ENCODE measurements at places on chromosomes 5 and 9.

- DNase-seq, result no peak
- peaks cover 4% of the 10 kb centered on the region for H3K4me1 ChIP-seq
- no peak overlapping the region for H3K27ac ChIP-seq
- no peak overlapping the region for H3K4me3 ChIP-seq
- H3K36me3 ChIP-seq, result peaks cover 69% of the 10 kb centered on the region
These were observed 13.1 kb downstream of the MIER3 start for GRCh38 chr5:56938858-56939257.

GRCh38 chr5:114360357-114360756 is 1.5 kb upstream of the KCNN2 start:
- H3K36me3 ChIP-seq, result no peaks in the 10 kb centered on the region
- no peak overlapping the region for H3K27ac ChIP-seq
- no peak for DNase-seq
- H3K27me3 ChIP-seq, result peaks cover 47% of the 10 kb centered on the region
- H3K4me3 ChIP-seq, result no peak overlapping the region

DNA sequence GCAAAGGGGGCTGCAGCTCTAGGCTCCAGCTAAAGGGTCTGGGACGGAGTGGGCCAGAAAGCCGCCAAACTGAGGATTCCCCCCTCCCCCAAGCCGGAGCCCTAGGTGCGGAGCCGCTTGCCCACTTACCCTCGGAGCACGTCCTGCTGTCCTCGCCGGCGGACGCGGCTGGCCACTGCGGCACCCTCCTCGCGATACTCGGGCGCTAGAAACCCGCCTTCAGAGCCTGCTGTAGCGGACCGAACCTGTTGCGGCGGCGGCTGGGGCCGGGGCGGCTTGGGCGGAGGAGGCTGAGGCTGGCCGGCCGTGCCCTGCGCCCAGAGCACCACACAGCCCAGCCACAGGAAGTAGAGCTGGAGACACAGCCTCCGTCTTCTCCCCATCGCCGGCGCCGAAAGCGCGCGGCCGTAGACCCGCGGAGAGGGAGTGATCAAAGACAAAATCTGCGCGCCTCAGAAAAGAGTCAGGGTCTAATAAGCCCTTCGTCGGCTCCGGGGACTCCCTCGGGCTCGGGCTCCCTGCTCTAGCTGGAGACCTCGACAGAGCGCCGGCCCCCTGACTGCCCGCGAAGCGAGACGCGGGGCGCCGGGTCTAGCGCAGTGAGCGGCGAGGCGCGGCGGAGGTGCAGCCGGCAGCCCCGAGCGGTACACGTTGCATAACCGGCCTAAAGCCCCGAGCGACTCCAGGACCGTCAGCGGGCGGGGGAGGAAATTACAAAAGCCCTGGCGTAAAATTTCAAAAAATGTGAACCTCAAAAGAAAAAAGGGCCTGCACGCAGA is 635 bp downstream of the FBN2 start:
- H3K27ac ChIP-seq, result peak overlapping the region; percentile 26

DNA sequence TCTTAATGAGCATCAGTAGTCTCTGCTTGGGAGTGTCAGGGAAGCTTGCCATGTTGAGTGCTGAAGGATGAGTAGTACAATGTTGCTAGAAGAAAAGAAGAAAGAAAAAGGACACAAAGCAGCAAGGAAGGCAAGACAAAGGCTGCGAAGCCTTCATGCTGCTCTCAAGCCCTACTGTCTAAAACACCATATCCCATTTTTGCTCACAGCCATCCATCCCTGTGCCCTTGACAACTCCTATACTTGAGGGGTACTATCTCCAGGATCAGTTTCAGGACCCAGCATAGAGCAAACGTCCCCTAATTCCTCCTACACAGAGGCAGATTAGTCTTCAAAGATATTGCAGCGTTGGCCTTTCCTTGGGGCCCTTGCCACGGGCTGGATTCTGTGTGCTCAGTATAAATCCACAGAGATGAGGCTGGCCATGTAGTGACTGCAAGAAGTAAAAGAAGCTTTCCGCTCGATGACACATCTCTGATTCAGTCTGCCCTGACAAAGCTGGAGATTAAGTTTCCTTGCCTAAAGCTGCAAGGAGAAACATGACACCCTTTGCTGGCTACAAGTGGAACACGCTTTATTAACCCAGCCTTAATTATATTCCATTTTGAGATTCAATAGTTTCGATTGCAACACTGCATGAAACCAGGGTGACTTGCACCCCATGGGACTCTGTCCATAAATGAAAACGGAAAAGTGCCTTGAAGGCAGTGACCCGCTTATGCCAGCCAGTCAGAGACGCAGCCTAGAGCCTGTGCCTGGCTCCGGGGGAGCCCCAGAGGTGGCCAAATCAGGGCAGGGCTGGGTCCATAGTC is 304.6 kb downstream of the ACTL7B start:
- no peaks in the 10 kb centered on the region for H3K36me3 ChIP-seq
- H3K4me3 ChIP-seq, result peak overlapping the region; percentile 53
- H3K4me1 ChIP-seq, result peaks cover 37% of the 10 kb centered on the region
- DNase-seq, result peak; percentile 97
- no peaks in the 10 kb centered on the region for H3K27me3 ChIP-seq

GRCh38 chr5:65916636-65917035 is 9.7 kb upstream of the ERBIN start:
- H3K36me3 ChIP-seq, result peaks cover 7% of the 10 kb centered on the region
- no peak overlapping the region for H3K4me3 ChIP-seq
- H3K4me1 ChIP-seq, result peaks cover 4% of the 10 kb centered on the region
- DNase-seq, result no peak
- H3K27me3 ChIP-seq, result no peaks in the 10 kb centered on the region
- no peak overlapping the region for H3K27ac ChIP-seq

DNA sequence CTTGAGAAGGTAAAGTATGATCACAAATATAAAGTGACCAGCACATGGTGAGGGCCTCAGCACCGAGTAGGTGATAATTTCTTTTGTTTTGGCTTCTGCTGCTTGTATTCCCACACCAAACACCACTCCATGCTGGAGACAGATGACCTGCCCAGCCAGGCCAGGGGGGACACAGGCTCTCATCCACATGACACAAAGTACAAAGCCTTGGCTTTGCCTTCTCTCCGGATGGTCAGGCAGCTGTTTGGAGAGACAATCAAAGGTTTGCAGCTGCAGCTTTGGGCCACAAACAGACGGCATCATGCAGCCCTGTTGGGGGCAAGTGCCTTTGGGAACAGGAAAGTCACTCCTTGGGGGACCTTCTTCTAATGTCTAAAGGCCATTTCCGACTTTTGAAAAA is 226.2 kb upstream of the KLF4 start:
- peaks cover 25% of the 10 kb centered on the region for H3K4me1 ChIP-seq
- no peaks in the 10 kb centered on the region for H3K36me3 ChIP-seq
- H3K27me3 ChIP-seq, result no peaks in the 10 kb centered on the region
- H3K27ac ChIP-seq, result no peak overlapping the region

- H3K27ac ChIP-seq, result no peak overlapping the region
- peaks cover 26% of the 10 kb centered on the region for H3K4me1 ChIP-seq
- no peak overlapping the region for H3K4me3 ChIP-seq
- DNase-seq, result no peak
These were observed 73.8 kb upstream of the PCA3 start for GRCh38 chr9:76690246-76690972.

DNA sequence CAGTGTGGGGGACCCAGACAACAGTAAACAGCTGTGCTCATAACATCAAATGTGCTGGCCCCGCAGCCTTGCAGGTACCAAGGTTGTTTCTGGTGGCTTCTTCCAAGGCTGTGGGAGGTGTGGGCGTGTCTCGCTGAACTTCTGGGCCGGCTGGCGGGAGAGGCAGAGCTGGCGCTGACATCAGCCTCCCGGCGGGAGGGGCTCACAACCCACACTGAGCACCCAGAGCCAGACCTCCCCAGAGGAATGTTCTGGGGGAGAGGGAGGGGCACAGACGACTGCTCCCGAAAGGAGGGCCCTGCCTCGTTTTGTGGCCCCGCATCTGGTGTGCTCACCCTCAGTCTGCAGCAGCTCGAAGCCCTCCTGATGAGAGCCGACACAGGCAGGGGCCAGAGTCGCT is 6.9 kb upstream of the SLC12A7 start:
- H3K27ac ChIP-seq, result no peak overlapping the region
- DNase-seq, result no peak
- peaks cover 15% of the 10 kb centered on the region for H3K4me1 ChIP-seq
- no peak overlapping the region for H3K4me3 ChIP-seq
- no peaks in the 10 kb centered on the region for H3K36me3 ChIP-seq
- H3K27me3 ChIP-seq, result peaks cover 17% of the 10 kb centered on the region

- H3K4me3 ChIP-seq, result no peak overlapping the region
- no peaks in the 10 kb centered on the region for H3K4me1 ChIP-seq
- peak overlapping the region; percentile 23 for H3K27ac ChIP-seq
- H3K27me3 ChIP-seq, result no peaks in the 10 kb centered on the region
- H3K36me3 ChIP-seq, result peaks cover 51% of the 10 kb centered on the region
These were observed 3.9 kb downstream of the QRFP start for GRCh38 chr9:130892477-130893304.

DNA sequence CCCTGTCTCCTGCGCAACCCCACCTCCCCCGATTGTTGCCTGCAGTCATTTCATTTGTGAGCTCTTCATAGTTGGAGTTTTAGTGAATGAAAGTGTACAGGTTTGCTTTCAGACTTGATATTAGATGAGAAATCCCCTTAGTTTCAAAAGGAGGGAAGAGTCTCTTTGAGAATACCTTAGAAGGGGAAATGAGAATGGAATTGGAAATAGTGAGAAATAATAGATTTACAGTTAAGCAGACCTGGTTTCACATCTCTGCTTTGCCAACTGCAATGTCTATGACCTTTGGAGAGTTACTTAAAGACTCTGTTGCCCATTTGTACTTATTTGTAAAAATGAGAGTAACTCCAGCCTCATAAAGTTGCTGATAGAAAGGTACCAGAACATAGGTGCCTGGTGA is 120.4 kb downstream of the ZNF462 start:
- no peak for DNase-seq
- no peaks in the 10 kb centered on the region for H3K27me3 ChIP-seq
- no peak overlapping the region for H3K4me3 ChIP-seq
- no peaks in the 10 kb centered on the region for H3K4me1 ChIP-seq
- peaks cover 63% of the 10 kb centered on the region for H3K36me3 ChIP-seq

DNA sequence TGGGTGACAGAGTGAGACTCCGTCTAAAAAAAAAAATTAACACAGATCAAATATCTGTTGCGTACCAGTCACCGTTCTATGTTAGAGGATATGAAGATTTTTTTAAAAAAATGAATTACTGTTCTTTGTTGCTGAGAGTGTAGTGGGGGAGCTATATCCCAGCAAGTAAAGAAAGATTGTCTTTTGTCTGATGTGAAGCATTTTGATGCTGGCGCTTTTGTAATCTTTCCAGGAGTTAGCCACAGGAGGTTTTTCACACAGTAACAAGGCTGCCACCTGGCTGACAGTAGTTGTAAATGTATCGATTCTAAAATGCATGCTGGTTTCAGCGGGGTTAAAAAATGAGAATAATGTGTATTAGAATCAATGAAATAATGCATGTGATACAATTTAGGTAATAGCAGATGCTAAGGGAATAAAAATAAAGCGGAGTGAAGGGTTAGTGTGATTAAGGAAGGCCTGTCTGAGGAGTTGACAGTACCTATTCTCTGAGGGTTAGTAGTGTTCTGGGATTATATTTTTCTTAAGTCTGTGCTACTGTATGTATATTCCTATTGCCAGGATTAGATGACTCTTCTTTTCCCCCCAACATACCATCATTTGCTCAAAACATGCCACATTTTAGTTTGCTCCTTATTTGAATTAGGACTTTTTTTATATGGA is 3.4 kb downstream of the LMNB1 start:
- peaks cover 11% of the 10 kb centered on the region for H3K4me1 ChIP-seq
- peak overlapping the region; percentile 100 for H3K4me3 ChIP-seq
- peak overlapping the region; percentile 3 for H3K27ac ChIP-seq
- no peaks in the 10 kb centered on the region for H3K36me3 ChIP-seq

- H3K36me3 ChIP-seq, result no peaks in the 10 kb centered on the region
- H3K4me3 ChIP-seq, result no peak overlapping the region
- H3K27me3 ChIP-seq, result no peaks in the 10 kb centered on the region
- peak; percentile 86 for DNase-seq
- no peaks in the 10 kb centered on the region for H3K4me1 ChIP-seq
These were observed 11.9 kb downstream of the GRIN1 start for GRCh38 chr9:137150617-137151457.

DNA sequence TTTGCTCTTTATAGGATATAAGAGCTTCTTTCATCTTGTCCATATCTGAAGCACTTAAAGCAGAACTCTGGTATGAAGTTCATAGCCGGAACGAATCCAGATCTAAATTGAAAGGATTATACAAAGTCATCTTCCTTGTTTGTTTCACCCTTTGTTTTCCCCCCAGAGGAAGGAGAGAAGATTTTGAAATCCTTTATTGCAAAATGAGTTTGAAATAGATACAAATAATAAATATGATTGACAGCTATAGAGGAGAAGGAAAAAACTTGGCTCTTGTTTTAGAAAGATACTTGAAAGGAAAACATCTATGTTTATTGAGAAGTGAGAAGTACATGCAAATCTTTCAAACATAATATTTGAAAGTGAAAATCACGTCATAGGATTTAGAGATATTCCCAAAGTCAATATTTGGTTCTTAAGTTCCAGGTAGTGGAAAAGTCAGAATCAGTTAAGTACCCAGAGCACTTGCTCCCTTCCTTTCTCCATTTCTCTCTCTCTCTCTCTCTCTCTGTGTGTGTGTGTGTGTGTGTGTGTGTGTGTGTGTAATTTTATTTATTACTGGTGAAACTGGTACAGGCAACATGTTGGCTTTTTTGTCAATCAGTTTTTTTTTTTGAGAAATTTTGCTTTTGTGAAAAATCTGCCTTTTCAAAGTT is 27.2 kb downstream of the PAM start:
- no peak for DNase-seq
- no peak overlapping the region for H3K27ac ChIP-seq
- peaks cover 4% of the 10 kb centered on the region for H3K36me3 ChIP-seq
- no peaks in the 10 kb centered on the region for H3K27me3 ChIP-seq
- H3K4me1 ChIP-seq, result peaks cover 31% of the 10 kb centered on the region

DNA sequence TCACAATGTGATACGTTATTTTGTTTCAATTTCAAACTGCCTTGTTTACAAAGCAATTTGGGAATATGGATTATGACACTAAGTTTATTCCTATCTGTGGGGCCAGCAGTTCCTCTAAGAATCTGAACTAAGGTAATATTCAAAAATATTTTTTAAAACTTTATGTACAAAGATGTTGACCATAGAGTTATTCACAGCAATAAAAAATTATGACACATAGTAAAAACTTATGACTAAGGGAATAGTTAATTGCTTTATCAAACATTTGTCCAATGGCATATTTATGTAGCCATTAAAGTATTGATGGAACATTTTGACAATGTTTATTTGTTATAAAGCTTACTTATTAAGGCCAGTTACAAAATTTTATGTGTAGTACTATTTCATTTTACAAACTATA is 73.4 kb upstream of the FREM1 start:
- H3K27ac ChIP-seq, result no peak overlapping the region
- peaks cover 39% of the 10 kb centered on the region for H3K27me3 ChIP-seq
- no peak overlapping the region for H3K4me3 ChIP-seq
- H3K4me1 ChIP-seq, result no peaks in the 10 kb centered on the region

DNA sequence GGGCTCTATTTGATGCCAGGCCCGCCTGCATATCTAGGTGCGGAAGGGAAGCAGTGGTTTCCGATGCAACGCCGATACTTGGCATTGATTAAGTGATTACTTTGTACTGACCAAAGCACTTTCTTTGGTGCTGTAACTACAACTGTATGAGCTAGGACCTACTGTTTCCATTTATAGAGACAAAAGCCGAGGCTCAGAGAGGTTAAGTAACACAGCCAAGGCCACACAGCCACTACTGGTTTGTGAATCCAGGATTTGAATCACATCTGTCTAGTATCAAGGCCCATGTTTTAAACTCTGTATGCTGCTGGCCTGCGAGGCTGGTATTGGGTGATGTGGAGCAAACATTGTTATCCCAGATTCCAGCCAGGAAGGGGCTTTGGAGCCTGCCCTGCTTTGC is 41.4 kb downstream of the MVB12B start:
- H3K4me3 ChIP-seq, result no peak overlapping the region
- no peaks in the 10 kb centered on the region for H3K36me3 ChIP-seq
- DNase-seq, result no peak
- no peaks in the 10 kb centered on the region for H3K27me3 ChIP-seq
- no peak overlapping the region for H3K27ac ChIP-seq

Measured in MCF 10A (cell line).